ENCODE measurements at places on chromosomes 1 and 21. TPM values are rescaled to one million over a fixed set of nuclear protein-coding genes. Genes with fewer than 3 reads are reported as not detected.

The CCT3 gene
- total RNA-seq, result 517 TPM

The ARPC5 gene
- 169 TPM for total RNA-seq

The AMY2B gene
- 3.2 TPM for total RNA-seq

The CRNN gene
- not detected for total RNA-seq

The COL11A1 gene
- not detected for total RNA-seq

The HNRNPCL2 gene
- not detected for total RNA-seq

The NTPCR gene
- total RNA-seq, result 38.1 TPM

The TFF1 gene
- total RNA-seq, result 0.48 TPM

The CCDC181 gene
- total RNA-seq, result 0.09 TPM

The CHRNB2 gene
- total RNA-seq, result not detected

The DDR2 gene
- 0.80 TPM for total RNA-seq

The INKA2 gene
- 2.2 TPM for total RNA-seq

The MSTO1 gene
- total RNA-seq, result 87.5 TPM

The SPRR2B gene
- total RNA-seq, result not detected

The SH2D2A gene
- total RNA-seq, result 453 TPM

The HLX gene
- 8.2 TPM for total RNA-seq

The ACTL8 gene
- total RNA-seq, result not detected

The KIF26B gene
- total RNA-seq, result 0.28 TPM

The LCE1B gene
- total RNA-seq, result not detected

The CRYAA gene
- not detected for total RNA-seq

The EDARADD gene
- 54.8 TPM for total RNA-seq

The TRPM2 gene
- total RNA-seq, result 6.7 TPM

The SDE2 gene
- 22.3 TPM for total RNA-seq

The SH3D21 gene
- total RNA-seq, result 19.0 TPM

The MPL gene
- not detected for total RNA-seq

The S100A2 gene
- 0.44 TPM for total RNA-seq

The SORT1 gene
- 1.9 TPM for total RNA-seq

The HES3 gene
- not detected for total RNA-seq

The KMO gene
- 0.05 TPM for total RNA-seq

The PPIAL4G gene
- 0.05 TPM for total RNA-seq

The DNMT3L gene
- not detected for total RNA-seq

The IVL gene
- total RNA-seq, result not detected

The PADI1 gene
- not detected for total RNA-seq

The S100A16 gene
- not detected for total RNA-seq

The RIIAD1 gene
- not detected for total RNA-seq

The RORC gene
- 0.94 TPM for total RNA-seq

The PRR9 gene
- total RNA-seq, result not detected

The SPRR4 gene
- total RNA-seq, result not detected

The EFNA4 gene
- total RNA-seq, result 9.2 TPM

The MRPL24 gene
- total RNA-seq, result 116 TPM

The TRIM67 gene
- not detected for total RNA-seq

The TFB2M gene
- 21.0 TPM for total RNA-seq

The LCE2C gene
- not detected for total RNA-seq

The OR2T35 gene
- total RNA-seq, result not detected

The TCEA3 gene
- 5.6 TPM for total RNA-seq

The CLSTN1 gene
- 46.5 TPM for total RNA-seq

The CELA2A gene
- not detected for total RNA-seq

The F5 gene
- total RNA-seq, result 26.0 TPM

The PADI3 gene
- not detected for total RNA-seq

The RASAL2 gene
- total RNA-seq, result 0.37 TPM
